ENCODE measurements at places on chromosomes 2 and 18.

GRCh38 chr2:227462462-227462951 lies 9.4 kb upstream of the AGFG1 start:
- no peak for DNase-seq

- DNase-seq = no peak
These were observed 96.5 kb downstream of the ZFP36L2 start for GRCh38 chr2:43129676-43130547.

DNA sequence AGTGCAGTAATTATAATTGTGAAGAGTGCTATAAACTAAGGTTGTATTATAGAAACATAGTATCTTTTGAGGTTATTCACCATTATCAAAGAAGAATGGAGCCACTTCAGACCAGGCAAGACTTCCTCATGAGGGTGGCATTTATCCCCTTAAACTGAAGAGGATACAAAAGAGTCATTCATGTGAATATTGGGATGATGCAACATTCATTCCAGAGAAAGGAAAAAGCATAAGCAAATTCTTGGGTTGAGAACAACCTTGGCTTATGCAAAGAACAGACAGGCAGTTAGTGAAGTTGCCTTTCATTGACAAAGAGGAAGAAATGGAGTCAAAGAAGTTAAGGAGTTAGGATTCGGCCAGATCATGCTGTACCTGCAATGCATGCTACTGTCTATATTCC lies 682.5 kb downstream of the MBD2 start:
- DNase-seq = no peak

DNA sequence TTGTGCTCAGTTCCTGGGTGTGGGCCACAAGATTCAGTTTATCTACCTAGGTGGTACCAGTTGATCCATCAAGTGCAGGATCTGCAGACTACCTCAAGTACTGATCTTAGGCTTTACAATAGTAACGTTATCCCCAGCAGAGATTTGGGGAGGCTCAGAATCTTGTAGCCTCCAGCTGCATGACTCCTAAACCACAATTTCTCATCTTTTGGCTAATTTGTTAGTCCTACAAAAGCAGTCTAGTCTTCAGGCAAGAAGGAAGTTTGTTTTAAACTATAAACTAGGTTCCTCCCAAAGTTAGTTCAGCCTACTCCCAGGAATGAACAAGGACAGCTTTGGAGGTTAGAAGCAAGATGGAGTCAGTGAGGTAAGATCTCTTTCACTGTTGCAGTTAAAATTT lies 213.5 kb upstream of the PIEZO2 start:
- DNase-seq = no peak

DNA sequence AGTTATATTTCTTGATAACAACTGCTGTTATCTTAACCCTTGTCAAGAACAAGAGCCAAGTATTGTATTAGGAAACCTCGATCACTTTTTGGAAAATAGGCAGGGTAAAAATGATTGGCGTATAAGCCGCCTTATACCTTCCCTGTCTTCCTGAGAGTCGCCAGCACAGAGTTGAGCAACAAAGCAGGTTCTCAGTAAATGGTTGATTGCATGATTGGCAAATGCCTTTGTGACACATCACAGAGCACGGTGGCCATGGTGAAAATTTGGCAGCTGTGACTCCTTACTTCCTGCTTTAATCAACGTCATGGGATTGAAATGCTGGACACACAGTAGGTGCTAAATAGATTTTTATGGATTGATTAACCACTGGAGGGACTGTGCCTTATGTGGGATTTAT lies 3.9 kb upstream of the KLHL29 start:
- peak; percentile 63 for DNase-seq

- no peak for DNase-seq
These were observed 105.7 kb upstream of the RPRM start for GRCh38 chr2:153584244-153584643.

GRCh38 chr18:9017905-9018227 lies 84.6 kb upstream of the NDUFV2 start:
- DNase-seq = no peak

DNA sequence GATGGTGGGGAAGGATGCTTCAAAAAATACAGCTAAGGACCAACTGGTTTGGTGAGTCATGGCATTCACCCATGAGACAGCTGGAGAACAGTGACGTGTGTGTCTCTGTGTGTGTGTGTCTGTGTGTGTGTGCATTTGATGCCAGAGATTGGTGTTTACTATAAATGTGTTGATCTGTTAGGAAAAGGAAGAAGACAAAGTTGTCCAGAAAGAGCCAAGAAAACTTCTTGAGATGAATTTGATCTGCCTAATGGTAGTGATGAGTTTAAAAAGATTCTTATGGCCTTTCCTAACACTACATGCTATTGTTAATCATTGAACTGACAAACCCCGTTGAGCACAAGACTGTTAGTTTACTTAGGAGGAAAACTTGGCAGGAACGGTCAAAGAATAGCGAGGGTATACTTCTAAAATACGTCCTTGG lies 36.4 kb upstream of the IL1R1 start:
- no peak for DNase-seq

Measured in COR-L47 (cell line).